ENCODE measurements at places on chromosomes 6 and 20.

DNA sequence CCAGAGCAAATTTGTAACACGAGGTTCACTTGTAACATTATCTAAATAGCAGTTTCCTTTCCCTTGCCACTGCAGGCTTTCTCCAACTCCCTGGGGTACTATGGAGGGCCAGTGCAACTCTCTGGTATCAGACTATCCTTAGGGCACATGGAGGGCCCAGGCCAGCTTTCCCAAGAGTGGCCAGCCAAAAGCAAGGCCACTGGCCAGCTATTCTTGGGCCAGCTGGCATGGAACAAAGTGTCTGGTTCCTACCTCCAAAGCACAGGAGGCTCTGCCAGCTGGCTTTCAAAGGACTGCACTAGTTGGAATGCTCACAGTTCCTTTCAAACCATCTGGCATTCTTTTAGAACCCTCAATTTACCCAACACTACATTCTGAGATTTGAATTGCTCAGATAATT, 8.7 kb downstream of the RNF24 start:
- DNase-seq, result peak; percentile 80

DNA sequence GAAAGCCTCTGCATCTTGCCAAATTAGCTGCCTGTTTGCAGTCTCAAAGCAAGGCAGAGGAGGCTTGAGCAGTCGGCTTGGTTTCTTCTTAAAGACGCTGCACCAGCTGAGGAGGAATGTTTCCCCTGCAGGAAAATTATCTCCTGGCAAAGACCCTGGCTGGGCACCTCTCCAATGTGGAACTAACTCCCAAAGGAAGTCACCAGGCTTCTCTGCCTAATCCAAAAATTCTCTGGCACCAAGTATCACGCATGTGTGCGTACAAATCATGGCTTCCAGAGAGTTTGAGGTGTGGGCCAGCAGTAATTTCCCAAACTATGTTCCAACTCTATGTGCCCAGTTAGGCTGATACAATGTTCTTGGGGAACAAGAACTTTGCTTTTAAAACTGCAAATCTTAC, 176.2 kb downstream of the KIF16B start:
- peak; percentile 92 for DNase-seq

GRCh38 chr20:60581606-60582115, 623.4 kb downstream of the CDH26 start:
- DNase-seq, result no peak

- DNase-seq, result no peak
Measured at GRCh38 chr20:59027741-59028320, 4.3 kb downstream of the ATP5F1E start.

DNA sequence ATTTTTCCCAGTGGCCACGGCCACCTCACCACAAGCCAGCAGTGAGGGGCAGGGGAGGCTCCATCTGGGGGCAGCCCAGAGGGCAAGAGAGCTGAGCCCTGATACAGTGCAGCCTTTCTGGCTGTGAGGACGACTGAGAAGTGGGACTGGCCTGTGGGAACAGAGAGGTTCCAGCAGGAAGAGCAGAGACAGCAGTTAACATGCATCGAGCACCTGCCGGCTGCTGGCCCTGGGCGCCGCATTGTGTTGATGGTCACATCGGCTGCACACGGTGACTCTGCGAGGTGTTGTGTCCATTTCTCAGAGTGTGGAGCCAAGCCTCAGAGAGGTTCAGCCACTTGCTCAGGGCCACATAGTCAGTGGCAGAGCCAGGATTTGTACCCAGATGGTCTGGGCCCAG, 9.8 kb downstream of the FOXS1 start:
- DNase-seq, result no peak
